ENCODE measurements at places on chromosomes 7 and 10.

- DNase-seq: no peak
Observed at GRCh38 chr7:151715666-151716315, 161.1 kb downstream of the PRKAG2 start.

DNA sequence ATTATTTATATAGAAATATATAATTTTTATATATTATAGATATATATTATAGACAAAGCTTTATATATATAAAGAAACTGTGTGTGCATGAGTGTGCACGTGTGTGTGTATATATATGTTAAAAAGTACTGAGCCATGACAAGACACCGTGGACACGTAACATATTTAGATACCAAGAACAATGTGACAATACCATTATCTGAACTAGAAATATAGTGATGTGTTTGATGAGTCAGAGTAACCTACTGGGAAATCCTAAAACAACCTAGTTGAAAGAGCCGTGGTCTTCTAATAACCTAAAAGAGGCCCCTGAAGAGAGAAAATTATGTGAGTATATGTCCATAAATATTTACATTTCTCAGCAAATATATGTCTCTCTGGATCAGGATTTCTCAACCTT is 50.7 kb upstream of the ITGB8 start:
- DNase-seq: no peak

DNA sequence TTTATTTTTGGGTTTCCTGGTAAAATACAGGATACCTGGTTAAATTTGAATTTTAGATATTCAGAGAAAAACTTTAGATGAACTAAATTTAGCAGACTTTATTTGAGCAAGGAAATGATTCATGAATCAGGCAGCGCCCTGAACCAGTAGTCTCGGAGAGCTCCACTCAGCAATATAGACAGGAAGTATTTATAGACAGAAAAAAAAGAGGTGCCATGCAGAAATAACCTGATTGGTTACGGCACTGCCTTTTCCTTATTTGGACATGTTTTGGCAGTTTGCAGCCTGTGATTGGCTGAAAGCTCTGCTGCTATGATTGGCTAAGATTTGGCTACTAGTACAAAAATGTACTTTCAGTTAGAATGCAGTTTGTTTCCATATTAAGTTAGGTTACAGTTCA is 198.3 kb upstream of the DKK1 start:
- DNase-seq: no peak

GRCh38 chr7:28560767-28561166 is 148.4 kb downstream of the CREB5 start:
- DNase-seq: no peak

DNA sequence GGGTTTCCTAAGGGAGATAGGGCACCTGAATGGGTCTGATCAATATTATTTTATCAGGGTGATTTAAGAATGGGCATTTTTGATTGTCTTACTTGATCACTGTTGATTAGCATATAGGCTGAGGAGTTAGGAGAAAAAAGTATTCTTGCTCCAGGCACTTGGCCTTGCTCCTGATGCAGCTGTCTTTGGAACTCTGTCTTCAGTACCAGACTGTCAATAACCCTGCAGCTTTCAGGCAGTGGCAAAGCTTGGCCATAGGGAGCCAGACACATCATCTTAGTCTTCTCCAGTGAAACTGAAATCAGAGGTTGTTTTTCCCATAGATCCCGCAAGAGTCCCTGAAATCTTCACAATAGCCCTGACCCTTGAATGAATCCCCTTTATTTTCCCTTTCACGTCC is 47.2 kb downstream of the EXOC4 start:
- no peak for DNase-seq

DNA sequence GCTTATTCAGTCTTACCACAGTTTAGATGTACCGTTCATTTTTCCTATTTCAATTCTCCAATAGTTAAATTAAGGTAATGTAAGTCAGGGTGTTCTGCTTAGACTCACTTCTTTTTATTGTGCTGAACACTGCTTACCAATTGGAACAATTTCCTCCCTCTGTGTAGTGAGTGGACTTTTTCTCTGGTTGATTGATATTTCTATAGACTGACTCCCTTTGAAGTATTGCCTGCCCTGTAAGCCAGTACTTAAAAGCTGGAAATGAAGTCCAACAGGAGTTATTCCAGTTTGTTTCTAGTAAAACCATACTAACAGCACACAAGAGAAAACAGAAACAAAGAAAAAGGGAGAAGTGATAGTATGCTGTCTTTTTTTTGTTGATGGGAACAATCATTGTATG is 1674.9 kb downstream of the REEP3 start:
- DNase-seq: no peak

GRCh38 chr7:88147341-88147740 is 72.5 kb downstream of the SRI start:
- no peak for DNase-seq

Data from stimulated activated CD4-positive, alpha-beta T cell treated with anti-CD3 and anti-CD28 coated beads, Interleukin-4, amount 100 ng/mL, for 1 hour (primary cell).